Stromal cell of bone marrow (primary cell): ENCODE measurements at places on chromosomes 6 and 20.

GRCh38 chr6:26086211-26086610 is 1.0 kb upstream of the HFE start:
- DNase-seq = no peak

- no peak for DNase-seq
Observed at GRCh38 chr6:93468291-93468690, 48.9 kb upstream of the EPHA7 start.

GRCh38 chr6:158442306-158442705 is 117.6 kb upstream of the TMEM181 start:
- no peak for DNase-seq

DNA sequence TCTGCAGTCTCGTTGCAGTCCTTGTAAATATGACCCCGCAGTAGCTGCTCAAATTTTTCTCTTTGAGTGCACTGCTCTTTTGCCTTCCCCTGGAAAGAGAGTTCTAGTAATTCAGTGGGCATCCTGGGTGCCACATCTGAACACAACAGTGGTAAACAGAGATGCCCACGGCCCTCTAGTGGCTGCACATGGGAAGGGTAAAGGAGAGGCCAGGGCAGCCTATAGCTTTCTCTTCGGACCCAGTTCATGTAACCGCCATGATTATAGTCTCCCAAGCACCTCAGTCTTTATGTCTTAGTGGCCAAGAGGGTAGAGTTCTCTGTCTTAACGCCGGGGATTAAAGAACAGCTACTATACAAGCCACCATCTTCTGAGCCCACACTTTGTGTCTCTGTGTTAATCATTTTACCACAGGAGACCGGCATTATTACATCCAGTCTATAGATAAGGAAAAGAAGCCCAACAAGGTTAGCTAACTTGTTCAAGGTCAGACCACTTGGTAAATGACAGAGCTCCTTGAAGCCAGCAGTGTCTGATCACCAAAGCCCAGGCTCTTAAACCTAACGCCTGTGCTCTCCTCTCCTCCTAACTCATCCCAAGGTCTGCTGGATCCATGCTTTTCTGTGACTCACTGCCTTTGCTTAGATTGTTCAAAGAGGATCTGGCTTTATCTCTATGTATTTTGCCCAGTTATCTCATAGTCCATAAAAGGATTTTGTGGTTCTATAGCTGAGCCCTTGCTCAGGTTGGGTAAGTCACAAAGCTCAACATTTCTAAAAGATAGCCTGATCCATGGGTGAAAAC is 81.8 kb downstream of the ISM1 start:
- DNase-seq = no peak
